ENCODE measurements at places on chromosomes 16 and 17. TPM values are rescaled to one million over a fixed set of nuclear protein-coding genes. Genes with fewer than 3 reads are reported as not detected.
A peak's percentile ranks its signal among the peaks of the same experiment; 100 is the strongest.

- no peak for DNase-seq
Measured at GRCh38 chr16:53962041-53962440, 258.1 kb downstream of the FTO start.

- no peak for DNase-seq
Measured at GRCh38 chr17:1750628-1751027, 8.0 kb downstream of the SERPINF2 start.

- no peak for DNase-seq
Measured at GRCh38 chr17:348692-349425, 3.7 kb downstream of the RPH3AL start.

GRCh38 chr16:27703545-27703944, 153.6 kb downstream of the KATNIP start:
- no peak for DNase-seq

- no peak for DNase-seq
Measured at GRCh38 chr17:36597226-36597625, 4.2 kb upstream of the MRM1 start.

- DNase-seq: no peak
Measured at GRCh38 chr17:50020841-50021599, 26.0 kb upstream of the DLX3 start.

- DNase-seq: no peak
Measured at GRCh38 chr17:6160232-6160555, 90.0 kb downstream of the WSCD1 start.

GRCh38 chr17:10270258-10270657, 71.9 kb upstream of the GAS7 start:
- DNase-seq: no peak

DNA sequence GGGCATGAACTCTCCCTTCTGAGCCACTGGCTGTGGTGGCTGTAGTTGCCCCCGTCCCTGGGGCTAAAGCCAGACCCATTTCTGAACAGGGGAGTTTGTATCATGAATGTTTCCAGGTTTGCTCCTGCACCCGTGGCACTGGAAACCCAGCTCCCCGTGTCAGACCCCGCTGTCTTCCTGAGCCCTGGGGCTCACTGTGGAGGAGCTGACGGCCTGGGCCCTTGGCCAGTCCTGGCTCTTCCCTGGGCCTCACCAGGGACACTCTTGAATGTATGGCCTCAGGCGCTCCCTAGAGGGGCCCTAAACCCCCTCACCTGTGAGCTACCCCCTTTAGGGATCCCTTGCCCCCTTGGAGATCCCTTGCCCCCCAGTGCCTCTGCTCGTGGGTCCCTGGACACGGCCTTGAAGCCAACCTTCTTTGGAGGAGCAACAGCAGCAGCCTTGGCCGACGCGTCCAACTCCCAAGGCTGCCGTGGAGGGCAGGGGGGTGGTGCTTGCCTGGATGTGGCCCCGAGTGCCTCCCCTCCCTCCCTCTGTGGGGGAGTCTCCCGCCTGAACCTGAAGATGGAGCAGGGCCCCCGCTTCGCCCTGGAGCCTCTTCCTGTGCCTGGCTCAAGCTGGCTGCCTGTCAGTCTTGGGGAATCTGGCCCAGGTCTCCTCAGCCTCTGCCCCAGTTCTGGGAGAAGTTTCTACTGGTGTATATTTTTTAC, 15.9 kb downstream of the CASKIN2 start:
- DNase-seq: no peak

- no peak for DNase-seq
Measured at GRCh38 chr17:8155996-8156245, 3.7 kb upstream of the PER1 start.

GRCh38 chr17:79081571-79082276, 7.1 kb downstream of the ENGASE start:
- no peak for DNase-seq

- DNase-seq: no peak
Measured at GRCh38 chr17:1839516-1839915, 9.7 kb downstream of the RPA1 start.

- no peak for DNase-seq
Measured at GRCh38 chr17:72717276-72717675, 375.2 kb downstream of the SLC39A11 start.

GRCh38 chr16:25110387-25110947, 1.1 kb upstream of the LCMT1 start:
- no peak for DNase-seq

DNA sequence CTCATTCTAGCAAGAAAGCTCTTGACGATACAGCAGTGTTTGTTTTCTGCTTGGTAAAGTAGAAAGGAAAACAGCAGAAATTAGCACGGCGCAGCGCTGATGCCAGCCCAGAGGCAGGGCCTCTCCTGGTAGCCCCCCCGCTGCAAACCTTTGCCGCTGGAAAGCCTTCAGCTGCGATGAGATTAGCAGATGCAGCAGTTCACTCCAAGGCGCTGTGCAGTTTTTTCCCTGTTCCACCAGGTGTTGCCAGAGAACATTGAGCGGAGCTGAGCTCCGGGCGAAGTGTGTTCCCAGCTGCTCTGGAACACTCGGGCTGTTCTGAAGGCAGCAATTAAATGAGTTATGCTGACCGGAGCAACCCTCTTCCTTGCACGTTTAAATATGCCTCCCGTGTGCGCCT, 72.5 kb downstream of the RBFOX1 start:
- peak; percentile 36 for DNase-seq

GRCh38 chr17:4249452-4250029, 14.2 kb downstream of the ANKFY1 start:
- no peak for DNase-seq

GRCh38 chr17:38572669-38573365, 32.9 kb downstream of the SRCIN1 start:
- DNase-seq: no peak

DNA sequence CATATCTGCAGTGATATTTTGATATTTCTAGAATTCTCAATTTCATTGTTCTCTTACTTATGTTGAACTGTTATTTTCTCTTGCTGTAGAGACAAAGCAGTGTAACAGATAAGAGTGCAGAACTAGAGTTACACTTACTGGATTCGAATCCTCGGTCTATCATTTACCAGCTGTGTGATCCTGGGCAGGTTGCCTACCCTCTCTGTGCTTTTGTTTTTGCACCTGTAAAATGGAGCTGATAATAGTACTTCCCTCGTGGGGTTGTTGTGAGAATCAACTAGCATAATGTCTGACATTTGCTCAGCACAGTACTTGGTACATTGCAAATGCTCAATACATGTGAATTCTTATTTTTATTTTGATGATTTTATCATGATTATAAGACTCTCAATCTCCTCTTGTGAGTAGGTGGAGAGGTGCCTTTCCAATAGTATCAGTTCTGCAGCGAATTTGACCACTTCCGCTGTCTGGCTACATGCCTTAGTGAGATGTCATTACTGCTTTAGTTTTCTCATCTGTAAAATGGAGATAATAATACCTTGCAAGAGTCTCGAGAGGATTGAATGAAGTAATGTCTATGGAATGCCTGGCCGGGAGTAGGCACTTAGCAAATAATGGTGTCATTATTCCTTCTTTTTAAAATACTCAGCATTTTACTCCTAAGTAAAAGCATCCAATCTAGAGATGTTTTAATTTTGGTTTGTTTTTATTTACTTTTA, 312.2 kb upstream of the MAF start:
- DNase-seq: no peak

- no peak for DNase-seq
Measured at GRCh38 chr16:87704754-87705353, 60.9 kb downstream of the KLHDC4 start.

GRCh38 chr16:81921085-81921814, 90.0 kb downstream of the SDR42E1 start:
- DNase-seq: no peak

DNA sequence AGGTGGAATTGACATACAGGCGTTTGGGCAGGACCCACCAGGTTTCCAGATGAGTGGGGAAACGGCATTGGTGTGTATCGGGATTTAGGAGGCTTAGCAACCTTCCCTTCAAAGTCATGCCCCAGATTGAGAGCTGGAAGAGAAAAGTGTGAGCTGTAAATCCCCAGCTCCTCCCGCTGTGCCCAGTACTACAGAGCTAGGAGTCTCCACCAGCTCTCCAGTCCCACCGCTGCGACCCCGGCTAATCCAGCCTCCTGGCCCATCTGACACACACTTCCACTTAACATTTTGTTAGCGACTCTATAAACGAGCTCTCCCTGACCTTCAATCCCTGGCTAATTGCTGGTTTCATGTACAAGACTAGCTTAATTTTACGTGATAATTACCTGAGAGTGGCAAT, 29.9 kb upstream of the LHX1 start:
- no peak for DNase-seq

DNA sequence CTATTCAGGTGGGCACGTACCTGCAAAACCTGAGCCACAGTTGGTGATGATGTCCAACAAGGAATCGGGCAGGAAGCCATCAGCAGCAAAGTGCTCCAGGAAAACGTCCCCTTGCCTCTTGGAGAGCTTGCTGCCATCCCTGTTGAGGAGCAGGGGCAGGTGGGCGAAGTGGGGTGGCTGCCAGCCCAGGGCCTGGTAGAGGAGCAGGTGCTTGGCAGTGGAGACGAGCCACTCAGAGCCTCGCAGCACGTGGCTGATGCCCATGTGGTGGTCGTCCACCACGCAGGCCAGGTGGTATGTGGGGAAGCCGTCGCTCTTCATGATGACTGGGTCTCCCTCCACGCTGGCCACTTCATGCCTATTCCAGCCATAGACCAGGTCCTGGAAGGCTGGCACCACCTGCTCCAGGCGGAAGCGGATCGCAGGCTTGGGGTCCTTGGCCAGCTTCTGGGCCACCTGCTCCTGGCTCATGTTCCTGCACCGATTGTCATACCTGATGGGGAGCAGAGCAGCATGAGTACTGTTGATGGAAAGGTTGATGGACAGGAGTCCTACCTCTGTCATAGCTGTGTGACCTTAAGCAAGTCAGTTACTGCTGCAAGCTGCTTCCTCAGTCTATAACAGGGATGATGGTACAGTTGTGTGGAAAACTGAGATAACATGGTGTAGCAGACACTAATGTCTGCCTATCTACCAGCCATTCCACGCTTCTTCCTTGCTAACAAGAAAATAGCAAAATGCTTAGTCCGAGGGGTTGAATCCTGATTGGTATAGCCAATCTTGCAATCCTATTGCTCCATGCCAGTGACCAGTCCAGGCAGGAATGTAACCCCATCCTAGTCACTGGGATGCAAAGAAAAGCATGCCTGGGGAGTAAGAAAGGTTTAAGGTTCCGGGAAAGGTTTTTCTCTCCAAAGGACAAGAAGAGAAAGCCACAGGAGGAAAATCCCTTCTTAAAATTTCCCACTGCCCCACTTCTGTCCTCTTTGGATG, 22.0 kb downstream of the EARS2 start:
- DNase-seq: no peak

GRCh38 chr17:7882068-7882467, 6.5 kb upstream of the CHD3 start:
- DNase-seq: no peak

GRCh38 chr17:55427587-55427882, 5.9 kb upstream of the MMD start:
- no peak for DNase-seq

DNA sequence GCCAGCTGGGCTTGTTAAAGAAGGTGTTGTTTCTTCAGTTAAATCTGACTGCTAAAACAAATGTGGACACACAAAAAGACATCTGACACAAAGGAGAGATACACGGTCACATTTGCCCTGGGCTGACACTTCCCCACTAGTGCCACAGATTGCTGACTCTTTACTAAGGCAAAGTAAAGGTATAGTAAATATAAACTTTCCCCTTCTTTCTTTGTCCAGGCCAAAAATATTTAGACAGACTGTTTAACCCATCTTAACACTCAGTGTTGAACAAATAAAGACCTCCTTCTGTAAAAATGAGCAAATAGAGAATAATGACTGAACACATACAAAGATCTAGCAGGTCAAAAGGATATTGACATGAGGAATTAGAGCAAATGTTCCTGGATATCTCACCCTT, 58.4 kb downstream of the SCNN1G start:
- no peak for DNase-seq

C16orf92 gene
- total RNA-seq: not detected

PITPNM3 gene
- 3.4 TPM for total RNA-seq

INCA1 gene
- total RNA-seq: 1.8 TPM

CCDC200 gene
- not detected for total RNA-seq

ARHGDIG gene
- 4.9 TPM for total RNA-seq

ST6GALNAC1 gene
- 2.4 TPM for total RNA-seq

CSH1 gene
- not detected for total RNA-seq

XYLT1 gene
- 22.5 TPM for total RNA-seq

ERI2 gene
- total RNA-seq: 10.9 TPM

SPAG7 gene
- 128 TPM for total RNA-seq

C16orf90 gene
- total RNA-seq: not detected

HIC1 gene
- 22.1 TPM for total RNA-seq

SOX8 gene
- total RNA-seq: 3.0 TPM

ADAM11 gene
- 28.0 TPM for total RNA-seq

TIMP2 gene
- 161 TPM for total RNA-seq

TNK1 gene
- total RNA-seq: 2.1 TPM

SIAH1 gene
- 11.6 TPM for total RNA-seq

NECAB2 gene
- total RNA-seq: 0.91 TPM

CARHSP1 gene
- 35.5 TPM for total RNA-seq

MYOCD gene
- total RNA-seq: 36.0 TPM

KDM6B gene
- total RNA-seq: 24.2 TPM

EXOC3L1 gene
- 1.9 TPM for total RNA-seq
